AG04450 (cell line): ENCODE measurements at places on chromosomes 7 and 10. TPM values are rescaled to one million over a fixed set of nuclear protein-coding genes. Genes with fewer than 3 reads are reported as not detected.
A peak's percentile ranks its signal among the peaks of the same experiment; 100 is the strongest.

DNA sequence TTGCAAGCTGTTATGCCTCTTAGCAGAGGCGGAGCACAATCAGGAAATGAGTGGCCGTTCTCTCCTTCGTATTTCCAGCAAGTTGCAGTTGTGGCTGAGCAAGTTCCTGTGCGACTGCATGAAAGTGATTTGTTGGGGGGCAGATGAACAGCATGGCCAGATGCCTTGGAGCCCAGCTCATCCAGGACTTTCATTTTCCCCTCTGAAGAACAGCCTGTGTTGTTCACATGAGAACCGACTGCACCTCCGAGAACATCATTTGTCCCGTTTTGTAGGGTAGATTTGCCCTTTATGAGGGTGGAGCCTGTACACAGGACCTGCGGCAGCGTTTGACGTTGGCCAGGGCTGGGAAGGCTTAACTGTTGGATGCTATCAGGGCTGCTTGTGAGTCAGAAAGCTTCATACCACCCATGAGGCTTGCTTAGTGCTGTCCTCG, 4.4 kb downstream of the BAG3 start:
- DNase-seq: peak; percentile 30

DNA sequence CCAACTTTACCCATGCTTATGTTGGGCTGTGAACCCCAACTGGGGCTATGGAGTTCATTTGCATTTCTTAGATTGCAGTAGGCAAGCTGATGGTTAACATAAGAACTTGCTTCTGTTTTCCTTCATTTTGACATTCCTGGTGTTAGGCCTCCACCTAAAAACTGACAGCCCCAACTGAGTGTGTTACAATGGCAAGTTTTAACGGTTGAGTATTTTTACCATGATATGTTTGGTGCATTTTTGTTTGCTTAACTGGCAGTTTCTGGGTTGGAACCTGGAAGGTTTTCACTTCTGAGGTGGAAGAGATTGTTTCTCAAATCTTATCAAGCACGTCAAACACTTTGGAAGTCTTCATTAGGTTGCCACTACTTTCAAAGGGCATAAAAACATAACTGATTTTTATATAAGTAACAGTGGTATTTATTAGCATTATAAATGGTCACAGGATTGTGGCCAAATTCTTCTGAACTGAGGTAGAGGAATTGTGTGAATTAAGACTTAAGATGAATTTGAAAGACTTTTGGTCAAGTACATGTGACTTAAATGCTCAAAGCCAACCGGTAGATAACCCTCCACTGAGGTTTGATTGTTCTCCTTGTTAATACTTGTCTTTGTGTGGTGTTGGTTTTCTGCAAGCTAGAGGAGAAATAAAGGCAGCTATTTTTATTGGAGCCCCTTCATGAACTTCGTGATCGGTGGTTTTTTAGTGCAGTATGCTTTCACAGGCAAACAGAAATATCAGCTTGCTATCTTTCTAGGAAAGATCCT, 2.8 kb downstream of the BMI1 start:
- no peak for DNase-seq

GRCh38 chr7:104791080-104791479, 222.9 kb upstream of the KMT2E start:
- no peak for DNase-seq

DNA sequence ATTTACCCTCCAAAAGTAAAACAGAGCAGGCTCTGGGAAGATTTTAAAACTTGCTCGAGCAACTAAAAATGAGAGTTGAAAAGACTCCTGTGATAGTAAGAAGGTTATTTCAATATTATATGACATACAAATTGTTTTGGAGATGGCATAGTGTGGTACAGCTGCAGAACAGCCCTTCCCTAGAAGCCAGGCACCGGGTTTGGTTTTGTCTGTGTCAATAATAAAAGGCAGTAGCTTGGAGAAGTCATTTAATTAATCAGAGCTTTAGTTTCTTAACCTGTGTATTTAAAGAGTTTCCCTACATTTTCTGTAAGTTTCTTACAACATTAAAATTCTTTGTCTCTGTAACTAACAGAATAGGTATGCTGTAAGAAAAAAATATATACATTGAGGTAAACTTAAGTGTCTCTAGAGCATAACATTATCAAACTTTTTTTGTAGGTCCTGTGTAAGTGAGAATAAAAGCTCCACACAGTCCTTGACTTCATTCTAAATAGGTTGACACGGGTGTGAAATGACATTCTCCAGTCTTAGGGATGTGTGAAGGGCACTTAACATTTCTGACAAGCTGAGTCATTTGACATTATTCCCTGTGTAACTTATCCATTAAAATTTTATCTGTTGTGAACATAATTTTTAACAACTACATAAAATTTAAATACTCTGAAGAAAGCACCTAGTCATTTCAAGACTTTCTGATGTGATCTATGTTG, 425.0 kb upstream of the ETV1 start:
- DNase-seq: no peak

DNA sequence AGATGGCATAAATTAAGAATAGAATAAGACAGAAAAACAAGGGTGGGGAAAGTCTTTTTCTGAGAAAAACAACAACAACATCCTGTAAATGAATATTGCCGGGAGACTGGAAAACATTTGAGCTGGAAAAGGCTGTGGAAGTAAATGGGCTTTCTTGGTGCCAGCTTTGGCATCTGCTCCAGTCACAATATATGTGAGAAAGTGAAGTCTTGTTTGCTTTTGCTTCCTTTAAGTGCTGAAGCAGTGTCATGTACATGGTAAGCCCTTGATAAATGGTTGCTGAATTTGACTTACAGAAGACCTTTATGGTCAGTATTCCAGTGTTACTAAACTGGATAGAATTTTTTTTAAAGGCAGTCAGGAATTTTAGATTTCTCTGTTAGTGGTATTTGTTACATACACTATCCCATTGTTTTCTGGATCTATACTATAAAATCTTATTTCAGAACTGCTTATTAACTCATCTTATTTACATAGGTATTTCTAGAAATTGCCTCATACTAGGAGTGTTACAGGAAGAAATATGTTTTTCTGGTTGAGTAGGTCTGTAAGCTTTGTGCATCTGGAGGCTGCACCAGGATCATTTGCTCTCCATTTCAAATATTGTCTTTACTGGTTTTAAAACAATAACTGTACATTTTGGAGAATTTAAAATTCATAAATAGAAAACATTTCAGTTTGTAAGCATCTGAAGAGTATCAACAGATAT, 201.7 kb upstream of the FOXP2 start:
- DNase-seq: no peak

- DNase-seq: no peak
Observed at GRCh38 chr7:130324306-130324943, 20.2 kb upstream of the CPA5 start.

- no peak for DNase-seq
Observed at GRCh38 chr7:38753347-38753746, 122.2 kb upstream of the AMPH start.

The AMPH gene
- 17.3 and 19.5 TPM in 2 replicates for polyA plus RNA-seq

DNA sequence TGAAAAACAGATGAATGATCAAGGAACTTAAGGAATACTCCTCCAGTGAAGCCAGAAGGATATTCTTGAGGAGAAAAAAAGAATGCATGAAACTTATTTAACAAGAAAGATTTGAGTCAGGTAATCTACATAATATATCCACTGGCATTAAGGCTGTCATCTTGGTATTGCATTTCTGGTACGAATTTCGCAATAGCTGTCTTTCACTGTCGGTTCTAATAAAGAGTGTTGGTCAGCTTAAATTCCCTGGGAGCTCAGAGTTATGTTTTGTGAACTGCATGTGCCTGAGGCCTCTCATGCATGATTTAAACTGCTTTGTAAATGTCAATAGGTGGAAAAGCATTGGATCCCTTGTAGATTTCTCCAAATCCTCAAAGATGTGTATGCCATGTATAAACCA, 565.3 kb upstream of the GALNT17 start:
- DNase-seq: no peak

GRCh38 chr7:80591654-80592053, 46.8 kb upstream of the CD36 start:
- no peak for DNase-seq

The TRIM24 gene
- 7.1 and 9.3 TPM in 2 replicates for polyA plus RNA-seq

GRCh38 chr7:71140264-71140663, 8.3 kb downstream of the GALNT17 start:
- DNase-seq: no peak

DNA sequence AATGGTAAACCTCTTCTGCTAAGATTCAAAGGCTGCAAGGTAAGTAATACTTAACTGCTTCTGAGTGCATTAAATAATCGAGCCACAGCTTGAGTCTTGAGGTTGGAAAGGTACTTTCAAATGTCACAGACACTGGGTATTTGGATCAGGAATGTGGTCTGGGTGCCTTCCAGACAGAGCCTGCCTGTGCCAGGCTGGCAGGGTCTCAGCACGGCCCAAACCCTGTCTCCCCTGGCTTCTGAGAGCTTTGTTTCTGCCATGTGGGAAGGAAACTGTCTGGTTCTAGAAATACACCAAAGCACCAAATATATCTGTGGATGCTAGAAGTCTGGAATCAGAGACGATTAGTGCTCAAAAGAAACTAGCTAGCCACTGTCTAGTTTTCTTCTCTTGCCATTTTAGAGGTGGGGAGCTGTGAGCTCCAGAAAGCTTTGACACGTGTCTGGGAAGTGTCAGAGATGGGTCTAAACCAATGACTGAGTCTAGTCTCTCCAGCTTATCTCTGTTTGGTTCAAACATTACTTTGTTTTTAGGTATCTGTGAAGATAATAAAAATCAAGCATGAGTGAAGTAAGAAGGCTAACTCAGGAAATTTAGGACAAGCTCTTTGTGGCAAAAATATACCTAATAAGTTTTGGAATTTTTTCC, 162.8 kb downstream of the CYP26A1 start:
- DNase-seq: no peak

DNA sequence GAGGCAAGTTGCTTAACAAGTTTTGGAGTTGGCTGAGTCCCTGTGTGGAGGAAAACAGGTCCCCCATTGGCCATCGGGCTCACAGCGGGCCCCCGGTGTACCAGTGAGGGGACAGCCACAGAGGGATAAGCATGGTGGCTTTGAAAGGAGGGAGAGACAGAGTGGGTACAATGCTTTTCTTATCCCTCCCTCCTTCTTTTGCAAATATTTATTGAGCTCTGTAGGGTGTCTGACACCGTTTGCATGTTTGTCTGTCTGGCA, 2.8 kb downstream of the HTRA1 start:
- DNase-seq: no peak

GRCh38 chr7:6554848-6555247, 3.6 kb upstream of the GRID2IP start:
- DNase-seq: no peak

DNA sequence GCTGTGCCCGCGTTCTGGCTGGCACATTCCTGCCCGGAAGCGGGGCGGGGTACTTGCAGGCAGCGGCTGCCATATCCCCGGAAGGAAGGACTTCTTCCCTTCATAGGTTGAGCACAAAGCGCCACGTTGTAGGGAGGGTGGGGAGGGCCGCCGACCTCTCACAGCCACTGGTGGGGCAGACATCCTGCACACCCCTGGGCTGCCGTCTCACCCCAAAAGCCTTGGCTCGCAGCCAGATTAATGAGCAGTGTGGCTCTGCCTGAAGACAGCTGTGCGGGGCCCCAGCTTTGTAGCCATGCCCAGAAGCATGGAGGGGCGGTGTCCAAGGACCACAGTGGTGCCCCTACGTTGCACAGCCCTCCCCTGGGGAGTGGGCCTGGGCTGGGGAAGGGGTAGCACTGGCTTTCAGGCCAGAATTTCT, 54.3 kb upstream of the DPYSL4 start:
- no peak for DNase-seq

The CPED1 gene
- 47.6 and 52.0 TPM in 2 replicates for polyA plus RNA-seq

GRCh38 chr10:21402606-21403083, 122.8 kb downstream of the SKIDA1 start:
- no peak for DNase-seq

GRCh38 chr10:62735464-62736167, 68.9 kb upstream of the ADO start:
- no peak for DNase-seq

DNA sequence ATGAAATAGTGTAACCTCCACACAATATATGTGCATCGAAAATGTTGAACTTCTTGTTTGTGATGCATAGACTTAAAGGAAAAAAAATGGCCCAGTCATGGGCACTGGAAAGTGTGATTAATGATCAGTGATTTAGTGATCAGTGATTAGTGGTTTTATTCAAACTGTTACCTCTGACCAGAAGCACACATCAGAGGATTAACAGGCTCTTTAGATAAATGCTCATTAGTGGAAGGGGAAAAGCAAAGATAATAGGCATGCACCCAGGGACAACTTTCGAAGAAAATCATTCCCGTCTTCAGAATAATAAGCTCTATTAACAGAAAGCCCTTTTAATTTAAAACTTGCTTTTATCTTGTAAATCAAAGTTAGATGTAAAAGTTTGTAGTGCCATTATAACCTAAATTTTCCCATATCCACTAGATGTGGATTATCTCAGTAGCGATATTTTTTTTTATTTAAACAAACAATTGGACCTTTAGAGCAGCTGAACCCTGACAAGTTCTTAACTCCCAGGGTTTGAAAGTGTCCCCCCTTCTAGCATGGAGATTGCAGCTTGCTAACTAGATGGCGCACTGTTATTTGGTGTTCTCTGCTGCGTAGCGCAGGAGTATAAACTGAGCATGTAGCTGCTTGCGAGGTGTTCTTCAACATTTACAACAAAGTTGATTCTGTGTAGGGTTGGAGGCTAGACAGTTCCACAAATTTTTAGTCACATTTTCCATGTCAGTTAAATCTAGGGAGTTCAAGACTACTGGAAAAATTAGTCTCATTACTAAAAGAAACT, at the start of gene CREB5:
Gene CREB5 (plus strand): TSS at position 643 of the 787 bp plus-strand sequence. CDS start 397 bp downstream, outside the sequence.
- DNase-seq: no peak

GRCh38 chr7:29647020-29647654, 83.5 kb downstream of the PRR15 start:
- no peak for DNase-seq

- no peak for DNase-seq
Observed at GRCh38 chr10:79387466-79387973, 40.3 kb downstream of the PPIF start.

DNA sequence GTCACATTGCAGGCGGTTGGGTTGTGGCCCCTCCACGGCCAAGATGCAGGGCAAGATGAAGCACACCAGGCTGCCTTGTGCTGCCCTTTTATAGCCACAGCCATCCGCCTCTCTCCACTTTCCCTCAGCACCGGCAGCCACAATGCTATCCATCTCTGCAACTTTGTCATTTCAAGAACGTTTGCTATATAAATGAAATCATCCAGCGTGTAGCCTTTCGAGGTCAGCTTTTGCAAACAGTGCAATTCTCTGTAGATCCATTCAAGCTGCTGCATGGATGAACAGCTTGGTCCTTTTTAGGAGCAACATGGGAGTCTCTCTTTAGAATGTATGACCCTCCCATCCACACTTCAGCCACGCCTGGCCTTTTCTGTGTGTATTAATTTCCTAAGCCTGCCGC, 6.4 kb upstream of the IL15RA start:
- DNase-seq: no peak
